NCI-H526 (cell line): ENCODE measurements at places on chromosomes 16 and 17.

DNA sequence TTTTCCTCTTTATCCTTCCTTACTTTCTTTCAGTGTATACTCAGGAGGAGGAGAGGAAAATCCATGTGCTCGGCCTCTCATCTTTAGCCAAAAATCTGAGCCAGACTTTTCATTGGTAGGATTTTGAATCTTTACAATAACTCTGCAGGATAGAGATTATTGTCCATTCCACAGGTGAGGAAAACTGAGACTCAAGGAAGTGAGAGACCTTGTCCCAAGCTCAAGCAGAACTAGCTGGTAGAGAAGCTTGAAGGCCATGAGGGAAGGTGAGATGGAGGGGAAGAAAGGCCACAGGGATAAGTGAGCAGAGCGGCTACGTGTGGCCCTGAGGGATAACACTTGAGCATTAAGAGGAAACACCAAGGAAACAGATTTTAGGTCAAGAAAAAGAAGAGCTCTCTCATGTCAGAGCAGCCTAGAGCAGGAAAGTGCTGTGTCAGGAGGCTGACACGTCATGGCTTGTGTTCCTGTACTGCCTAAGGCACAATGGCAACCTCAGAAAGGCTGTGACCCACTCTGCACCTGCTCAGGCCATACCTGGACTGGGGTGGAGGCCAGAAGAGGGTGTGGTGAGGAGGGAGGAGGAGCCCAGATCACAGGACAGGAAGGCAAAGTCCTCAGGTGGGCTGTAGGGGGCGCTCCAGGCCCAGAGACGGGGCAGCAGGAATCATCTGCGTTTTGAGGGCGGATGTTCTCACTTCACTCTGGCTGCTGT, 11.9 kb downstream of the MT4 start:
- DNase-seq, result peak; percentile 4

GRCh38 chr17:71208111-71208704, 912.6 kb upstream of the SOX9 start:
- DNase-seq, result no peak

GRCh38 chr16:56776562-56776961, 46.6 kb downstream of the NUP93 start:
- DNase-seq, result no peak

- DNase-seq, result no peak
These were observed 57.5 kb downstream of the SLFN11 start for GRCh38 chr17:35315971-35316370.

- no peak for DNase-seq
These were observed 31.4 kb downstream of the ANKRD40 start for GRCh38 chr17:50676065-50676975.

GRCh38 chr16:27425961-27426360, 24.0 kb downstream of the IL21R start:
- no peak for DNase-seq

DNA sequence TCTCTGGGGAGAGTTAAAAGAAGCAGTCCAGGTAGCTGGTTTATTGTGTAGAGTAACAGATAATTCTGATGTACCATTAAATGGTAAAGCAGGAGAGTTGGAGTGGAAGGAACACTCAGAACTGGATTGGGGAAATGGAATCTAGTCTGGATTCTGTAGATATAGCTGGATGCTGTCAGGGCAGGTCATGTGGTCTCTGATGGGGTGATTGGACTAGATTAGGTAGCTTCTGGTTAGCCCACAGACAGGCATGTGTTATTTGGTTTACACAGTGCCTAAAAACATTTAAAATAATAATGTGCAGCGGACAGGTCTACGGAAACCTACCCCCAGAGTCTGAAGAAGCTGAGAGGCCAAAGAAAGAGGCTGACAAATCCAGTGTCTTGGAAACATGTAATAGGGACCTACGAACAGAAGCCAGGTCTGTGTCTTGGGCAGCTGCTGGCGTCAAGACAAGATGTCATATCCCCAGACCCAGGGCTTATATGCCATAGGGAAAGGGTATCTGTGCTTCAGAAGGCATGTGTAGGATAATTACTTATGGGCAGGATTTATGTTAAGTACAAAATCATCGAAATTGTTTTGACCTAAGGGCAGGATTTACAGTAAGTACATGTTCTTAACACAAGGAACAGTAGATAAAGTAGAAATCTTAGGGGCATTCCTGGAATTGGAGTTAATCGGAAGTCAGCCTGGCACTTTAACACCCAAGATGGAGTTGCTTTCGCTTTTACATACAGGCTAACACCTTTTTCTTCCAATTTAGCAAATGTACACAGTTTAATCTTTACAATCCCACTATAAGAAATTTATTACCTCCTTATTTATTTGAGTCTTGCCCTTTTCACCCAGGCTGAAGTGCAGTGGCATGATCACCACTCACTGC, 12.4 kb downstream of the LUC7L3 start:
- DNase-seq, result no peak

DNA sequence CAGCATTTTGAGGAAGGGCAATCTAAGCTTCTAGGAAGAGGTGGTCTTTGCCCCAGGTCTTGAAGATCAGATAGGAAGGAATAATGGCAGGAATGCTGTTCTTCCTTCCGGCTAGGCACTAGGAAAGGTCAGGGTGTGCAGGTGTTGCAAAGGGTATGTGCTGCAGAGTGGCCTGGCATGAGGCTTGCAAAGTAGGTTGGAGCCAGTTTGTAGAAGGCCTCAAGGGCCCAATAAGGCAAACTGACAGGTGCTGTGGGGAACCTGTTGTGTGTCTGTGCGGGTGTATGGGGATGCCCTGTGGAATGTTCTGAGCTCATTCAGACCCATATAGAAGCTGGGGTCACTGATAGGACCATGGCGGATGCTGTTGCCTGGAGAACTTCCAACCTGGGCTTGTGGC, 12.7 kb downstream of the MSI2 start:
- DNase-seq, result no peak

- no peak for DNase-seq
These were observed 13.8 kb downstream of the NDUFAF8 start for GRCh38 chr17:81252987-81253329.
